ENCODE measurements at places on chromosomes 6 and 20.
A peak's percentile ranks its signal among the peaks of the same experiment; 100 is the strongest.

DNA sequence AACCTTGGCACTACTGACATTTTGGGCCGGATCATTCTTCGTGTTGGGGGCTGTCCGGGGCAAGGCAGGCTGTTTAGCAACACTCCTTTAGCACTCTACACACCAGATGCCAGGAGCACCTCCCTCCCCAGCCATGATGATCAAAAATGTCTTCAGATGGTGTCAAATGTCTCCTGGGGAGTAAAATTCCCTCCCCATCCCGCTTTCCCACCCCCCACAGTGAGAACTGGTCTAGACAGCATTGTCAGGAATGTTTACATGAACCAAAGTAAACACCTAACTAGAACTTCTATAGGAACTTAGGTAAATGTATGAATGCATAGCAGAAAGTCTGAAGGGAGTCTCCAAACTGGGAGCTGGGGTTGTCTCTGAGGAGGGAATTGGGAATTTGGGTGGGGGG is 70.0 kb upstream of the TOP1 start:
- no peak for DNase-seq

GRCh38 chr6:124066946-124067552 is 263.4 kb downstream of the NKAIN2 start:
- DNase-seq, result no peak

- DNase-seq, result no peak
These were observed 13.6 kb downstream of the ITPA start for GRCh38 chr20:3222635-3223600.

DNA sequence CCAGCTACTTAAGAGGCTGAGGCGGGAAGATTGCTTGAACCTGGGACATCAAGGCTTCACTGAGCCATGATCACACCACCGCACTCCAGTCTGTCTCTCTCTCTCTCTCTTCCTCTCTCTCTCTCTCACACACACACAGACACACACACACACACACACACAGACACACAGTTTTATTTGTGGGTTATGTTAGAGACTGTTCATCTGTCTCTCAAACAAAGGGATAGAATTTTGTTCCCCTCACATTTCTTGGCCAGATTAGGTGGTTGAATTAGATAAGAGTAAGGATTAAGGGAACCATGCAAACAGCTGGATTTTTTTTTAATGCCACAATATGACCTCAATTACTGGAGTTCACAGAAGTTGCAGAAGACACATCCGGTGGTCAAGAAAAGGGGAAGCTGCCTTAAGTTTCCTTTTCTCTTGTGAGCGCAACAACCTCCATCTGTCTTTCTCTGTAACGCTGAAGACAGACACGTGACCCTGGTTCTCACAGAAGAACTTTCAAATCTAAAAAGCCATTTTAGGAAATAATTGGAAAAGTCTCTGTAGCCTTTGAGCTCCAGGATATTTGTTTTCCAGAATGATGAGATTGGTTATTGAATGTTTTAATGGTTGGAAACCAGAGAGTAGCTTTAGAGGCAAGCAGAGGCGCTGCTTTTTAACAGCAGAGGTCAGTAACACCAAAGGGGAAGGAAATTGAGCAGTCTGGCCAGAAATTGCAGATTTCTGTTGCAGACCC is 32.9 kb upstream of the LGSN start:
- DNase-seq, result no peak

GRCh38 chr6:150756173-150756572 is 109.3 kb upstream of the MTHFD1L start:
- DNase-seq, result no peak

DNA sequence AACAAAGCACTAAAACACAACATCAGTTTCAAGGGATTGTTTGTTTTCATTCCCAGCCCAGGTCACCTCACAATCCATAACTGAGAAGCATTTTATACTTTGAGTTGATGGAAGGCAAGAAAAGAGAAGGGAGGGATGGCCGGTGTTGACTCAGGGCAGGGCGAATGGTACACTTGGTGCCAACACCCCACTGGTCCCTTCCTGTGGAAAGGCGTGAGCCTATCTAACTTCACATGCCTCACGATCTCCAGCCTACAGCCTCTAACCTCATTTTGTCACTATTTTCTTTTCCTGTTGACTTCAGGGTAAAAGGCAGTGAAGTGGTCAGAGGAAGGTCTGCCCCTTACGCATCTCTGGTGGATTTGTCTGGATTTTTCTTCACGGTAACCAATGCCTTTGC is 53.5 kb upstream of the SASH1 start:
- DNase-seq, result no peak

GRCh38 chr20:23278172-23278571 is 72.4 kb upstream of the NXT1 start:
- DNase-seq, result no peak

- DNase-seq, result no peak
These were observed at the start of gene BPIFB1 for GRCh38 chr20:33282991-33283555. BPIFB1 (plus strand) TSS chr20:33283214; CDS start chr20:33286074, 2,860 bp downstream.

DNA sequence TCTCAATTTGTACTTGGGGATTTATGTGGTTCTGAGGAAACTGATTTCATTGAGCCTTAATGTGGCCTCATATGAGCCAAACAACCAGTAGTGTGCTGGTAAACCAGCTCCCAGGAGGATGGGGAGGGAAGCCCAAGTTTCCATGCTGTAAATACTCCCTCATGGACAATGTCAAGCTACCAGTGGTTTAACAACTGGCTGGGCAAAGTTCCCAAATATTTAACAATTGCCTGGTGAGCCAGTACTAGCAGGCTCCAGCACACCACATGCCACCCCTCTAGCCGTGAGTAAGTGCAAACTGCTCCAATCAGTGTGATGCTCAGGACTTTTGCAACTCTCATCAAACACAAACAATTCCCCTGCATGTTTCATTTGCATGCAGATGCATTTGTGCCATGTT is 19.2 kb upstream of the CDKN1A start:
- no peak for DNase-seq

GRCh38 chr20:48718786-48719578 is 108.8 kb downstream of the PREX1 start:
- DNase-seq, result no peak

GRCh38 chr6:97123112-97123511 is 159.9 kb downstream of the MMS22L start:
- no peak for DNase-seq

- DNase-seq, result no peak
These were observed 797 bp downstream of the SMIM13 start for GRCh38 chr6:11094411-11094851.

DNA sequence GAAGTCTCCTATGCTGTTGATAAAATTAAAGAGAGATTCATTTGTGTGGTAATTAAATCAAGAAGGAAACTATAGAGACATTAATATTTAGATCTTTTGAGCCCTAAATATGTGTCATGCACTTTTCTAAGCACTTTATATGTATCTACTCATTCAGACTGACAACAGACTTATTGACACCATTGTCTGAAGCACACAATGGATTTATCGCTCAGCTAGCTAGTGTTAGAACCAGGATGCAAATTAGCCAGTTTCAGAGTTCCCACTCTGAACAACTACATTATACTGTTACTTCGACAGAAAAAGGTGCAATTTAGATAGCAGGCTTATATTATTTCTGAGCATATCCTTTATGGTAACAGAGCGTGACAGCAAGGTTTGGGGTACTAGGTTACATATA is 27.7 kb upstream of the KIAA0408 start:
- DNase-seq, result no peak

- peak; percentile 57 for DNase-seq
These were observed 54.1 kb upstream of the FYN start for GRCh38 chr6:111927321-111927720.

DNA sequence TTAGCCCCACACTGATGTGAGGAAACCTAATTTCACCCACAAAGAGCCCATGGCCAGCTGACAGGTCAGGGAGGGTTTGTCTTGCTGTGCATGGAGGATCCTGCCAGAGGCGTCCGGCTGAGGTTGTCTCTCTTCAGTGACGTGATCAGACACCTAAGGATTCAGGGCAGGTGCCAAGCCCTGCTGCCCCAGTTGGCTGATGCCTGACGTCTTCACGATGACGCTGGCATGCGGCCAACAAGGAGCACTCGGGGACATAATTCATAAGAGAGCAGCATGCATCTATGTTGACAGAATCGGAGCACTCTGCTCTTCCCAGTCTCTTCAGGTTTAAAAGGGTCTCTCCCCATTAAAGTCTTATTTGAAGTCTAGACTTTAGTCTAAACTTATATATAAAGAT is 47.8 kb downstream of the PSMB1 start:
- DNase-seq, result peak; percentile 33

- DNase-seq, result no peak
These were observed 97.2 kb upstream of the DOK5 start for GRCh38 chr20:54377992-54378773.

DNA sequence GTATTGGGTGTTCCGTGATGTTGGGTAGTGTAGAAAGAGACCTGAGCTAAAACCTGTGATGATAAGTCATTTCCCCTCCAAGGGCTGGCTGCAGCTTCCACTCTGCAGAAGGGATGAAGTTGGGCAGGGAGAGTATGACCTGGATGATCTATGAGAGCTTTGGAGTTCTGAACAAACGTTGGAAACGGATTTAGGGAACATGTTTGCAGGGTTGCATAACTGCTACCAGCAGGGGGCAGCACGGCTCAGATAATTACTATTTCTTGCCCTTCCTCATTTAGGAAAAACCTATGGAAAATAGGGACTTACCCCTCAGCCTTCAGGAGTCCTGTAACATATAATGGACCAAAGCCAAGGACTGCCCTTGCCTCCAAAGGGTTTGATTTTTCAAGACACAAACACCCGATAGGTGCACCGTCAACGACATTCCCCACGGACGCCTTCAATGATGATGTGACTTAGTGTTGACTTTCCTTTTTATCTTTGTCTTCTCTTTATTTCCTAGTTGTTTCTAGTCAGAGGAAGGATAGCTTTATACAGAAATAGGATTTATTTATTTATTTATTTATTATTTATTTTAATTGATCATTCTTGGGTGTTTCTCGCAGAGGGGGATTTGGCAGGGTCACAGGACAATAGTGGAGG is 164.9 kb upstream of the SASH1 start:
- DNase-seq, result no peak

GRCh38 chr6:150622941-150623874 is 23.5 kb downstream of the PLEKHG1 start:
- no peak for DNase-seq

- DNase-seq, result no peak
These were observed 37.5 kb upstream of the PDE7B start for GRCh38 chr6:135814043-135814442.

Measured in NCI-H1436 treated with DMSO at 0.1 percent for 48 hours (cell line).